ENCODE measurements at places on chromosomes 11 and 22. TPM values are rescaled to one million over a fixed set of nuclear protein-coding genes. Genes with fewer than 3 reads are reported as not detected.

Gene CDHR5
- not detected for total RNA-seq

DNA sequence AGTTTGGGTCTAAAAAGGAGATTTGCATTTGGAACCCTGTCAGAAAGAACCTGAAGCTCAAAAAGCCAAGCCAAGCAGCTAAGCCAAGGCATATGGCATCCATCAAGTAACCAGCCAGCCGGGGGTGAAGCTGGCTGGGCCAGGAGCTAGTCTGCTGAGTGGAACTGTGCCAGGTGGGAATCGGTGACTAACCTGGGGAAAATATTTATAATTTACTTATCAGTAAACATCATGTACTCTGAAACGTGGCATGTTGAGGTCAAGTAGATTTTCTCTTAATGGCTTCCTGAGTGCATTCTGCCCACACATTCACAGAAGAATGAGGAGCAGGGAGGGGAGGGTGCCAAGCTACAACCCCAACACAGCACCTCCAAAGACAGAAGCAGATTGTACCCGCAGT lies 70.5 kb upstream of the SESN3 start:
- DNase-seq = no peak

- DNase-seq = no peak
These were observed 12.6 kb upstream of the TFIP11 start for GRCh38 chr22:26524870-26525269.

GRCh38 chr22:20128902-20129746 lies 2.5 kb upstream of the ZDHHC8 start:
- no peak for DNase-seq

DNA sequence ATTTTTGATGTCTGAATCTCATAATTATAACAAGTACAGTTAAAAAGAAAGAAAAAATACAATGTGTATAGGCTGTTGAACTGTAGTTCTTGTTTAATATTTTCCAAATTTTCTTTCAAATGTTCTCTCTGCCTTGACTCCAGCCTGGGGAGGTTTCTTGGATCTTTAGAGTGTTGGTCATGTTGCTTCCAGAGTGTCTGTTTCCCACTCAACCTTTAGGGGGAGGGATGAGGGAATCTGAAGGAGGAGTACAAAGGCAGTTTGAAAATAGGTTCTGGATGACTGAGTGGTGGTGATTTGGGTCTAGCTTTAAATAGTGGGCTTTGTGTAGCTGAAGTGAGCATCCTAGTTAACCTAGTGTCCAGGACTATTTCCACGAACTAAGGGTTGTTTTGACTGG lies 2.0 kb downstream of the CTNND1 start:
- no peak for DNase-seq

Gene TST
- 39.8 TPM for total RNA-seq

Gene JAM3
- total RNA-seq = 36.2 TPM

GRCh38 chr11:10604340-10604748 lies 35.9 kb upstream of the LYVE1 start:
- peak; percentile 62 for DNase-seq

GRCh38 chr11:24624432-24624831 lies 127.6 kb downstream of the LUZP2 start:
- DNase-seq = no peak

GRCh38 chr11:37755521-37755920 lies 1157.5 kb upstream of the RAG2 start:
- DNase-seq = no peak

- DNase-seq = no peak
These were observed 113.7 kb downstream of the FEZ1 start for GRCh38 chr11:125382314-125382791.

Gene FGF4
- not detected for total RNA-seq

DNA sequence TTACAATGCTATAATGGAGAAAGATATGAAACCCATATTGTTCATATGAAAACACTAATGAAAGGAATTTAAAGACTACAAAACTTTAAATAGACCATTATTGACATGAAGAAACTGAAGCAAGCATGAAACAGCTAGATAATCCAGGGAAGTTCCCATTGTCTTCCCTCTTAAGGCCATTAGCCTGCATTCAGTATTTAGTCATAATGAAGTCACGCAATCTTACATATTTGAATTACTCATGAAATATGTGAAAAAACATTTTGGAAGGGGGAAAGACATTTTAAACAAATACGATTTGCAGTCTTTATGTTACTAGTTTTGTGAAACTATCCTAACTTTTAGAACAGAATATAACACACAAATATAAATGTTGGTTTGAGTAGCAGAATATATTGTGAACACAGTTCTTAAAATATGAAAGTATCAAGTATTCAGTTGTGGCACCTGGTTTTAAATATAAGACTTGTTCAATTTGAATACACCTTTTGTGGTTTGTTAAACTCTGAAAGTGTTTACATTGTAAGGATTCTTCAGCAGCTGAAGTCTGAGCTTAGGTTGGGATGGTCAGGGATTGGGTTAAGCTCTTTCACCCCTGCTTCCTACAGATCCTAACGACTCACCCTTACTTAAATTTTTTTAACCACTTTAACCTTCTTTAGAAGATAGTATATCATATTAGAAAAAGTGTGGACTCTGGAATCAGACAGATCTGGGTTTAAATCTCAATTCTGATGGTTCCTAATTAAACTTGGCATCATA lies 500.3 kb upstream of the TENM4 start:
- DNase-seq = no peak

GRCh38 chr11:61345170-61345610 lies 12.2 kb downstream of the TKFC start:
- DNase-seq = no peak

- no peak for DNase-seq
These were observed 712.8 kb upstream of the CNTN5 start for GRCh38 chr11:98307827-98308491.

Measured in left ventricle myocardium inferior (tissue), 1 donor.